ENCODE measurements at places on chromosomes 1 and 21.

DNA sequence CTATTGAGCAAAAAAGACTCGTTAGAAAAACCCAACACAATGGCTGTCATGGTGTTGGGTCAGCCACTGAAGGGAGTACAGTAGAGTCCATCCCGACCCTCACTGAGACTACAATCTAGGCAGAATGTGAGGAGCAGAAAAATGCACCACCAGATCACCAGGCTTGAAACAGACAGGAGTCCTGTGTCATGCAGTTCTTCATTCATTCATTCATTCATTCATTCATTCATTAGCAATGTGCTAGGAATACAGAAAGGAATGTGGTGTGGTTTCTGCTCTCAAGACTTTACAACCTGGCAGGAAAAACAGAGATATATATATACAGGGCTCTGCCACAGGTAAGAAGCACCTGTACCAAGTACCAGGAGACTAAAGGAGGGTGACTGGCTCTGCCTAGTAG, 392.3 kb downstream of the OMA1 start:
- no peak for DNase-seq

GRCh38 chr21:38810826-38811164, 5.1 kb downstream of the ETS2 start:
- no peak for DNase-seq

DNA sequence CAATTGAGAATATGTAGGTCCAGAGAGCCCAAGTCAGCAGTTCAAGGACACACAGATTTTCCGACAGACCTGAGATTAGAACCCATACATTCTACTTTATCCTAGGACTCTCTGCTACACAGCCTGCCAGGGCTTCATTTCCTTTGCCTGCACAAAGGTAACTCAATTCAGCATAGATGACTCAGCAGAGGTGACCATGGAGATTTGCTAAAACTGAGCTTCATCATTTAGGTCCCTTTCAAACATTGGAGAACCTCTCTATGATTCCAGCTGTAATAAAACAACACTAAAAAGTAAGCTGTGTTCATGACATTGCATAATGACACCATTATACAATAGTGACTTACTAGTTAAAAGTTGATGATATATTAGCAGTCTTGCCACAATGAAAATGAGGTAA, 22.2 kb downstream of the DAB1 start:
- DNase-seq: no peak

DNA sequence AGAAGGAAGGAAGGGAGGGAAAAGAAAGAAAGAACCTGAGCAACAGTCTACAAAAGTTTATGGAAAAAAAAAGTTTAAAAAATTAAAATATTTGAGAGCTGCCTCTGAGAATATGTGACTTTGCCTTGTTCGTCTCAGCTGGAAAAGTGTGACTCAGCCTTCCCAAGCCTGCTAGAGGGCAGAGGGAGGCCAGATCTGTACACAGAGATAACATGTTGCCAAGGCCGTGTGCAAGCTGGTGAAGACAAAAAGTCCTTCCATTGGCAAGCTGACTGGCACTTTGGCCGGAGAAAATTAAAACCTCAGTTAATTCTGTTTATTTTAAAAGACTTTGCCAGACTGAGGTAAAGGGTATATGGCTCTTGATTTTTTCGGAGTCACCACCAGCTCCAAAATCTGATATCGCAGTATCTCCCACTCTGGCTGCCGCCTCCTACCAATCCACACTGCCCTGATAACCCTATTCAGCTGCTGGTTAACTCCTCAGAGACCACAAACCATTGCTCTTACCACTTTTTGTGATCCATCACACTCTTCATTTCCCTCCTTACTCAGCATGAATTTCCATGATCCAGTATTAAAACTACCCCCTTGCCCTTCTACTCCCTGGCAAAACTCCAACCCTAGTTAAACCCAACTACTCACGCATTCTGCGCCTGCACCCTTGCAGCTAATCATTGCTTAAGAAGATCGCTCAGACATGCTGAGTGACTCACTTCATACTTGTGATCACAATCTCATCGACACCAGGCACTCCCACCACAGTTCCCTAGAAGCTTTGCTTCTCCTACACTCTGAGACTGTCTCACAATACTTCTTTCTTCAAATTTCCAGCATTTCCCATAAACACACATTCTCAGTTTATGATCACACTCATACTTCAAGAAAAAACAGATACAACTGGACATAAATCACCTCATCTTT, 5.7 kb upstream of the PPP1R15B start:
- DNase-seq: no peak

DNA sequence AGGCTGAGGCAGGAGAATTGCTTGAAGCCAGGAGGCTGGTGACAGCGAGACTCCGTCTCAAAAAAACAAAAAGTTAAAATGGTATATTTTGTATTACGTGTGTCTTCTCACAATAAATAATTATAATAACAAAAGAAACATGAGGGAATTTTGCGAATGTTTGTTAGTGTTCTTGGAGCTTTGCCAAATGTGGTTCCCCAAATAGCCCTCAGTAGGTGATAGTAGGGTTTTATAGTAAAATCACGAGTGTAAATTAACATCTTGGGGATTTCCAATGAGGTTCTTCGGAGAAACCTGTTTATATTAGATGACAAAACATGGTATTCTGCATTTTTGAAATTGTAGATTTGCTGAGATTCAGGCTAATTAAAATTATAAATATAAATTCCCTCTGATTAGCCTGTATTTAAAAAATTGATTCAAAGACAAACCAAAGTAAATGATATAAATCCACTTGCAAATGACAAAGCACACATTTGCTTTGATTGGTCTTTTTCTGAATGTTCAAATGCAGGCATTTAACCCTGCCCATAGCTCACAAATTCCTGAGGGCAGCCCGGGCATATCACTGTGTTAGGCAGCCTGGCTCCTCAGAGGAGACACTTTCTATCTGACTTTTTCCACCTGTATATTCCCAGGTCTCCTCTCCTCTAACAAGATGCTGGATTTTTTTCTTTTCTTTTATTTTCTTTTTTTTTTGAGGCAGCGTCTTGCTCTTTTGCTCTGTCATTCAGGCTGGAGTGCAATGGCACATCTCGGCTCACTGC, 50.3 kb upstream of the TSNAX start:
- DNase-seq: no peak

Measured in activated naive CD4-positive, alpha-beta T cell treated with anti-CD3 and anti-CD28 coated beads, Interleukin-2, amount 50 U/mL, for 72 hours (primary cell).